ENCODE measurements at places on chromosomes 3 and 15.

DNA sequence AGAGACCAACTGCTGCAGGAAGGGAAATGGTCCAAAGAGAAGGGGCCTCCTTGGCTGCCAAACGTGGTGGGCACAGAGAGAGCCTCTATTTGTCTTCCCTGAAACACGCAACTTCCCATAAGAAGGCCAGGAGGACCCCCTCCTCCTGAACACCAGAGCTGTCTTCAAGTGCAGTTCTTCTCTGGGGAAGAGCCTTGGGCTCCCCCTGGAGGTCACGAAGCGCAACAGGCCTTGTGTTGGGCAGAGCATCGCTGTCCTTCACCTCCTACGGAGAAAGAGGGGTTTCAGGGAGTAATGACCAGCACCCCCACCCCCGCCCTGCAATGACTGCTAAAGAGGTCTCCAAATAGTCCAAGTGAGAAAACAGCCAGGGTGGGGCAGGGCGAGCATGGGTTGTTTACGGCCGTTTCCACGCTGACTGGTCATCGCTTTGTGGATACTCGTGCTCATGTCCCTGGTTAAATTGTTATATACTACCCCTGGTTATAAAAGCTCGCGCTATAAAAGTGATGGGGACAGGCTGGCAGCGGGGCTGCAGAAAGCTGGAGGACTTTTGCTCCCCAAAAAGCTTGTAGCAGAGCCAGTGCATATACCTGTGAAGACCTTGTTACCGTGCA lies 397.5 kb upstream of the ATP10A start:
- DNase-seq: no peak

DNA sequence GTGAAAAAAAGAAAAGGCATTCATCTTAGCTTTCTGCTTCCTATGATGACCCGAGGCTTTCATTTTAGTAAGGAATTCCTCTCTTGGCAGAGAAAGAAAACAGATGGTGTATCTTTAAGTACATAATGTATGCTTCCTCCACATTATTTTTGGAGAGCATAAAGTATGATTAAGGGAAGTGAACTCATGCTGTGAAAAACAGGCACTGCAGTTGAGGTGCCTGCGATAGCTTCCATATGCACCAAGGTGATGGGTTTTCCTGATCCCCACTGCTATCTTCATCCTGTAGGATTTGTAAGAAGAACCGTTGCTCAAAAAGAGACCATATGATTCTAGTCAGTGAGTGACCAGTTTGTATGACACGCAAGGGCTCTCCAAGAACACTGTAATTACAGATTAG lies 411.5 kb upstream of the MCTP2 start:
- DNase-seq: no peak

DNA sequence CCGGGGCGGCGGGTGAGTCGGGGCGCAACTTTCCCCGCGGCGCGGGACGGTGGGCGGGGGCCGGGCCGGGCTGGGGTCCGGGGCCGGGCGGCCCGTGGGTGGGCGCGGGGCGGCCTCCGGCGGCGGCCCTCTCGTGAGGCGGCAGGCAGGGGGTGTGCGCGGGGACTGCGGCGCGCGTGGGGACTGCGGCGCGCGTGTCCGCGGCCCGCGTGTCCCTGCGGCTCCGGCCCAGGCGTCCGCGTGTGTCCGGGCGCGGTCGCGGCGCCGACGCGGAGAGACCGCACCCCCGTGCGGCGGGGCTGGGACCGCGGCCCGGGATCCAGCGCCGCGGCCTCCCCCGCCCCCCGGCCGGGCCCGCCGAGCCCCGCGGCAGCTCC lies 349 bp downstream of the PLXNA1 start:
- DNase-seq: no peak

- DNase-seq: no peak
These were observed 54.9 kb downstream of the DCUN1D1 start for GRCh38 chr3:182925330-182925943.

DNA sequence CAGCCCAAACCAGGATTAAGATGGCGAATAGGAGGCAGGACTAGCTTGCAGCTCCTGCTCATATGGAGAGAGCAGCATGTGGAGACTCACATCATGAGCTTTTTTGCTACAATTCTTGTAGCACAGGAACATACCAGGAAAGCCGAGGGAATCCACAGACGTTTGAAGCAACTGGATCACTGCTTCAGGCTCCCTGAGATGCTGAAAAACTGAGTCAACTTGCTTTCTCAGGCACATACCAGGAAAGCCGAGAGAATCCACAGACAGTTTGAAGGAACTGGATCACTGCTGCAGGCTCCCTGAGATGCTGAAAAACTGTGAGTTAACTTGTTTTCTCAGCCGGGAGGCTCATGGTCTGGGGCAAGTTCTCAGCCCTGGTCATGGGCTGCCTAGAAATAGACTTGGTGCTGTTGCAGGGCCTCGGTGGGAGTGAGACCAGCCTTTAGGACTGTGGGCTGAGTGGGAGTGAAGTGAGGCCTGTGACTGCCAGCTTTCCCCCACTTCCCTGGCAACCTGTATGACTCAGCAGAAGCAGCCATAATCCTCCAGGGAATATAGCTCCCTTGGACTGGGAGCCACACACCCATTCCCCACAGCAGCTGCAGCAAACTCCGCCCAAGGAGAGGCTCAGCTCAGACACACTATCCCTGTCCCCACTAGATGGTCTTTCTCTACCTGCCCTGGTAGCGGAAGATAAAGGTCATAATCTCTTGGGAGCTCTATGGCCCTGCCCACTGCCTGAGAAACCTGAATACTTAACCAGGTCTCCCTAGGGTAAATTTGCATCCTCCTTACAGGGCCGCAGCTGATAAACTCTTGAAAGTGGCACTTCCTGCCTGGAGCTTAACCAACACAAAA lies 51.9 kb upstream of the PFN2 start:
- DNase-seq: no peak
